ENCODE measurements at places on chromosomes 5 and 9.

GRCh38 chr9:82489201-82489821 is 500.7 kb downstream of the SPATA31D1 start:
- no peak for DNase-seq

GRCh38 chr5:57225553-57225952 is 51.7 kb downstream of the GPBP1 start:
- DNase-seq: no peak

DNA sequence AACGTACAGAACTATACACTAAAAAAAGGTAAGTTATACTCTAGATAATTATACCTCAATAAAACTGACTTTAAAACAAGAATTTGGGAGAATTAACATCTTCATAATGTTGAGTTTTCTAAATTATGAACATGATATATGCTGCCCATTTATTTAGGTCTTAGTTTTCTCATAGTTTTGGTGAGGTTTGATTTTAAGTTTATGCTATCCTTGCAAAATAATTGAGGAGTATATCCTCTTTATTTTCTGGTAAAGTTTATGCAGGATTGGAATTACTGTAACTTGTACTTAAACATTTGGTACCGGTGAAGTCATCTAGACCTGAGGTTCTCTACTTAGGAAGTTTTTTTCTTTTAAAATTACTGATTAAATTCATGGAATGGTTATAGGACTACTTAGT is 38.9 kb upstream of the RNU6ATAC start:
- no peak for DNase-seq

DNA sequence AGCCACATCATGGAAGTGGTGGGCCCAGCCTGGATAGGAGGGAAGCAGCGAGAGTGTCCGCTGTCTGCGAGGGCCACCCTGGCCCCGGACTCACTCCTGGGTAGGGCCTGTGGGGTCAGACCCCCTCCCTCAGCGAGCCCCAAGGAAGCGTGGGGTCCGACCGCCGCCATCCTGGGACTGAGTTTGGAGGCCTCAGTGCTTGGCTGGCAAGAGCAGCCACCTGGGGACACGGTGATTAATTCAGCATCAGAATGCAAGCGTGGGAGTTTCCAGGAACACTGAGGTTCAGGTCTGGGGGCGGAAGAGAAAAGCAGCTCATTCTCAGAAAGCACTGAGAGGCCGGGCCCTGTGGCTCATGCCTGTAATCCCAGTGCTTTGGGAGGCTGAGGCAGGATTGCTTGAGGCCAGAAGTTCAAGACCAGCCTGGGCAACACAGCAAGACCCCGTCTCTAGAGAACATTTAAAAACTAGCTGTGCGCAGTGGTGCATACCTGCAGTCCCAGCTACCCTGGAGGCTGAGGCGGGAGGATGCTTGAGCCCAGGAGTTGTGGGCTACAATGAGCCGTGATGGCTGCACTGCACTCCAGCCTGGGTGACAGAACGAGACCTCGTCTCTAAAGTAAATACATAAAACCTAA is 18.3 kb upstream of the CAMSAP1 start:
- no peak for DNase-seq

All from activated CD8-positive, alpha-beta T cell treated with anti-CD3 and anti-CD28 coated beads, Interleukin-2, amount 10 ng/mL, durations not matched to agents 7 days and 5 days (primary cell).